ENCODE measurements at places on chromosomes 16 and 17. TPM values are rescaled to one million over a fixed set of nuclear protein-coding genes. Genes with fewer than 3 reads are reported as not detected.
A peak's percentile ranks its signal among the peaks of the same experiment; 100 is the strongest.

DNA sequence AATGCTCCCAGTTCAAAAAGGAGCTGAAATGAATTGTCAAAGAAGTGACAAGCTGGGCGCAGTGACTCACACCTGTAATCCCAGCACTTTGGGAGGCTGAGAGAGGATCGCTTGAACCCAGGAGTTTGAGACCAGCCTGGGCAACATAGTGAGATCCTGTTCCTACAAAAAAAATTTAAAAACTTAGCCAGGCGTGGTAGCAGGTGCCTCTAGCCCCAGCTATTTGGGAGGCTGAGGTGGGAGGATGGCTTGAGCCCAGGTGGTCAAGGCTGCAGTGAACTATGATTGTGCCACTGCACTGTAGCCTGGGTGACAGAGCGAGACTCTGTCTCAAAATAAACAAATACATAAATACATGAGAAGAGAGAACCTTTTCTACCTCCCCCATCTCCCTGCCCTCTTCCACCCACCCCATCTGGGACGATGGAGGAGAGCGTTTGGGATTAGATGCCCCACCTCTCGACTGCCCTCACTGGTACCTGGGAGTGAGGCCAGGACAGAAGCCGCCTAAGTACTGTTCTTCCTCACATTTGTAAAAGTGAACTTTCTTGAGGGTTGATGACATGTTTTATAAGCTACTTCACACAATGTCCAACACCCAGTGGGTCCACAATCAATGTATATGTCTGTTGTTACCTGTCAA, 2.4 kb downstream of the IL4R start:
- DNase-seq, result no peak

GRCh38 chr16:89367538-89367915, 122.8 kb downstream of the ANKRD11 start:
- peak; percentile 84 for DNase-seq

- DNase-seq, result no peak
Measured at GRCh38 chr16:30350134-30350871, 4.8 kb downstream of the CD2BP2 start.

DNA sequence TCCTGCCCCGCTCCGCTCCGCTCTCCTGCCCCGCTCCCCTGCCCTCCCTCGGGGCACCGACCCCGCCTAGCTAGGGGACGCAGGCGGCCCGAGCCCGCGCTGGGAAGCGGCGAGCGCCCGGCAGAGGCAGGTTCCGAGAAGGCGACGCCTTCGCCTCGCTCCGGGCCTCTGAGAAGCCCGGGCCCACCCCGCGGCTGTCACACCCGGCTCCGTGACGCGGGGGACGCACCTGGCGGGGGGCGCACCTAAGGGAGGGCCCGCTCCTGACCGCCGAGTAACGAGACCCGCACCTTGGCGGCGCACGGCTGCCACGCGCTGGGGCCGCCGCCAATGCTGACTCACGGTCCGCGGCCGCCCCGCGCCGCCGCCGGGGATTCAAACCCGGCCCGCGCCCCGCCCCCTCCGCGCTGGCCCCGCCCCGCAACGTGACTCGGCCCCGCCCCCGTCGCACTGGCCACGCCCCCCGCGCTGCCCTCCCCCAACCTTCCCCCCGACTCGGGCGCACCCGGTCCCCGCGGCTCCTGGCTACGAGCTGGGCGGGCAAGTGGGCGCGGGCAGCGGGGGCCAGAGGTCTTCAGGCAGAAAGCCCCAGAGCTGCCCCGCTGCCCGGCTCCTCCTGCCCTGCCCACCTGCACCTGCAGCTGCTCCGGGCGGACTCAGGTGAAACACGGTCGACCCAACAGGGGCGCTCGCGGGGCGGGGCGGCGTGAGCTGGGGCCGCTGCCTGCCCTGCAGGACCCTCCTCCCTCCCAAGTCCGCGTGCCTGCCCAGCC, 27.8 kb downstream of the GNPTG start:
- peak; percentile 34 for DNase-seq

DNA sequence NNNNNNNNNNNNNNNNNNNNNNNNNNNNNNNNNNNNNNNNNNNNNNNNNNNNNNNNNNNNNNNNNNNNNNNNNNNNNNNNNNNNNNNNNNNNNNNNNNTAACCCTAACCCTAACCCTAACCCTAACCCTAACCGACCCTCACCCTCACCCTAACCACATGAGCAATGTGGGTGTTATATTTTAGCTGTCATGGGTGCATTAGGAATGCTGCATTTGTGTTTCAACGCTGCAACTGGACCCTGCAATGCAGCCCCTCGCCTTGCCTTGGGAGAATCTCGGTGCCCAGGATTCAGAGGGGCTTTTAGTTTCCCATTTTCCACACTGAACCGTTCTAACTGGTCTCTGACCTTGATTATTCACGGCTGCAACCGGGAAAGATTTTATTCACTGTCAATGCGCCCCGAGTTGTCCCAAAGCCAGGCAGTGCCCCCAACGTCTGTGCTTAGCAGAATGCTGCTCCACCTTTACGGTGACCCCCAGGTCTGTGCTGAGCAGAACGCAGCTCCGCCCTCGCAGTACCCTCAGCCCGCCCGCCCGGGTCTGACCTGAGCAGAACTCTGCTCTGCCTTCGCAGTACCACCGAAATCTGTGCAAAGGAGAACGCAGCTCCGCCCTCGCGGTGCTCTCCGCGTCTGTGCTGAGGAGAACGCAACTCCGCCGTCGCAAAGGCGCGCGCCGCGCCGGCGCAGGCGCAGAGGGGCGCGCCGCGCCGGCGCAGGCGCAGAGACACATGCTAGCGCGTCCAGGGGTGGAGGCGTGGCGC, 43.3 kb downstream of the POLR3K start:
- no peak for DNase-seq

DNA sequence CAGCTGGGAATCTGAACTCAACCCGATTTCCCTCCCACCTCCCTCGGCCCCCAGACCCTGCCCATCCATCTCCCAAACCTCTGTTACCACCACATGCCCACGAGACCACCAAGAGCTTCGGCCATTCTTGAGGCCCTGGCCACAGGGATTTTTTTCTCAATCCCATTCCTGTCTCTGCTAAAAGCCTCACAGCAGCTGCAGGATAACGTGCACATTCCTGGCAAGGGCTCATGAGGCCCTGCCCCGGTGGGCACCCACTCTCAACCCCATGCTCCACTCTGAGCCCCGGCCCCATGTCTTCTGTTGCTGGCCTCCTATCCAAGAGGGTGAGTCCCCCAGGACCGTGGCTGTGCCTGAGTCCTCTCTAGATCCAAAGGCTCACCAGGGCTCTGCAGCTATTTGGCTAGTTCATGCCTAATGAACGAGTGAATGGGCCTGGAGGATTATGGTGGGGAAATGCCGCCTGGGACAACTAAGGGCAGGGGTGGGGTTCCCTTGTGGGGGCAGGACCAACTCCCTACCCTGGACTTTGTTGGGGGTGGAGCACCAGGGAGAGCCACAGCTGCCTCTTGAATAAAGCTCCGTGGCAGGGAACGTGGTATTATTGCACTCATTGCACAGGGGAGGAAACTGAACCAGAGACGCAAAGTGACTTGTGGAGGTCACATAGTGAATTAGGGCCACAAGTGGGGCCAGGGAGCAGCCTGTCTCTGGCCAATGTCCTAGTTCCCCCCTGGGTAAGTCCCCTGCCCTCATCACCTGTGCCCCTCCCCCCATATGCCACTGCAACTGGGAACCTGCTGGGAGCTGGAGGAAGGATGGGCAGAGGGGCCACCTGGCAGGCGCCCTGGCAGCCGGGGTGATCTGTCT, 113.8 kb upstream of the SMURF2 start:
- peak; percentile 39 for DNase-seq

DNA sequence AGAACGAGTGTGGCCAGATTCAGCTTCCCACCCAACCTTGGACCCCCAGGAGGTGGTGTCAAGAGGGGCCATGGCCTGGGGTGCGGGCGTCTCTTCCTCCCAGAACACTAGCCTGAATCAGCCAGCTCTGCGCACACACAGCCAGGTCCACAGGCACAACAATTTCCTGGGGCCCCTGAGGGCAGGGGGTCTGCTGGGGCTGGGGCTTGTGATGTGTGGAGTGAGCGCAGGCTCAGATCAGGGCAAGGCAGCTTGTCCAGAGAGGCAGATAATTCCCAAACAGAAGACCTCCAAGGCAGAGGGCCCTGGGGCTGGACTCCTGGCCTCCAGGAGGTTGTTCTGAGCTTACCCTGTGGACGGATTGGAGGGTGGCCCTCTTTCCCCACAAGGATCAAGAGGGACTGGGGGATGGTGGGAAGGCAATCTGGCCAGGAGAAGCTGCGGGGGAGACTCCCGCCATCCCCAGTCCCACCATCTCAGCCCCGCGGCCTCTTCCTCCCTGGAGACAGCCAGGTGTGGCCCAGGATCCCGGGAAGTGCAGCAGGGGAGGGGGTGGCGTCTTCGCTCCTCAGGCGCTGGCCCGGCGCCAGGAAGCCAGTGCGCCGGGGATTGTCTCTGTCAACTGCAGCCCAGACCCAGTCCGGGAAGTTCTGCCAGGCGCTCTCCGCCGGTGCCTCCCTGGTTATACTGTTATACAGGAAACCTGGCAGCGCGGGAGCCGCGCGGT, 52.0 kb upstream of the AMZ2 start:
- DNase-seq, result no peak

GRCh38 chr17:27462714-27463113, 6.5 kb downstream of the KSR1 start:
- no peak for DNase-seq

GRCh38 chr17:29761040-29761761, 138.5 kb upstream of the CORO6 start:
- DNase-seq, result peak; percentile 85

DNA sequence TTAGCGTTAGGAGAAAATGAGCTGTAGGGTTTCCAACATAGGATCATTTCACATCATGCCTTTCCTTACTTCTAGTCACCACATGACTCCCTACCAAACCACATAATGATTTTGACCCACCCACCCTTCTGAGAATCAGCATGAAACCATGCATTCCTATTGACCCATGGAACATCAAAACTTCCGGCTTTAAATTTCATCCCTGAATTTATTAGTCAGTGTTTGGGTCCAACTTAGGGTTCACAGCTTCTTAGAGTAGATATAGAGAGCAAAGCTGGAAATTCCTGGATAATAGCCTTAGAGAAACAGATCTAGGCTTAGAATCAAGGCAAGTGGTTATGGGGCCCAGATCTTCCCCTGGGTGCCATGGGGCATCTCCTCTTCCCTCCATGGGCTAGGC, 162.6 kb downstream of the TOX3 start:
- no peak for DNase-seq

GRCh38 chr17:33292981-33293867, at the start of gene ASIC2:
TSS of gene ASIC2 (minus strand) at chr17:33293295.
- DNase-seq, result no peak

GRCh38 chr16:84931506-84931905, 79.8 kb downstream of the ZDHHC7 start:
- DNase-seq, result no peak

- peak; percentile 61 for DNase-seq
Measured at GRCh38 chr17:2222901-2223616, 80.5 kb downstream of the SMG6 start.

DNA sequence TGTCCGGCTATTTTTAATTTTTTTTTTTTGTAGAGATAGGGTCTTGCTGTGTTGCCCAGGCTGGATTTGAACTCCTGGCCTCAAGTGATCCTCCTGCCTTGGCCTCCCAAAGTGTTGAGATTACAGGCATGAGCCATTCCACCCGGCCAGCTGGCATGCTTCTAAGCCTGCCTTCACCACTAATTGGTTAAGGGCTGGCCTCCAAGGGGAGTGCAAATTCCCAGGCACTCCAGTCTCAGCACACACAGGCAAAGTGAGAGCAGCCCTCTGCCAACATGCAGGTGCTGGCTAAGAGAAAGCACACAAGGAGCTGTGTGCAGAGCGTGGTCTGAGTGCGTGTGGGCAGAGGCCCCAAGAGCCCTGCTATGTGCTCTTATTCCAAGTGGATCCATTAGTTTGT, 149.8 kb upstream of the HS3ST2 start:
- no peak for DNase-seq

- no peak for DNase-seq
Measured at GRCh38 chr16:67431775-67432505, 1.0 kb downstream of the HSD11B2 start.

- peak; percentile 84 for DNase-seq
Measured at GRCh38 chr17:16322636-16323035, 30.6 kb downstream of the CENPV start.

- no peak for DNase-seq
Measured at GRCh38 chr17:10075919-10076318, 122.5 kb downstream of the GAS7 start.

- DNase-seq, result no peak
Measured at GRCh38 chr16:19294156-19294649, 8.7 kb downstream of the CLEC19A start.

DNA sequence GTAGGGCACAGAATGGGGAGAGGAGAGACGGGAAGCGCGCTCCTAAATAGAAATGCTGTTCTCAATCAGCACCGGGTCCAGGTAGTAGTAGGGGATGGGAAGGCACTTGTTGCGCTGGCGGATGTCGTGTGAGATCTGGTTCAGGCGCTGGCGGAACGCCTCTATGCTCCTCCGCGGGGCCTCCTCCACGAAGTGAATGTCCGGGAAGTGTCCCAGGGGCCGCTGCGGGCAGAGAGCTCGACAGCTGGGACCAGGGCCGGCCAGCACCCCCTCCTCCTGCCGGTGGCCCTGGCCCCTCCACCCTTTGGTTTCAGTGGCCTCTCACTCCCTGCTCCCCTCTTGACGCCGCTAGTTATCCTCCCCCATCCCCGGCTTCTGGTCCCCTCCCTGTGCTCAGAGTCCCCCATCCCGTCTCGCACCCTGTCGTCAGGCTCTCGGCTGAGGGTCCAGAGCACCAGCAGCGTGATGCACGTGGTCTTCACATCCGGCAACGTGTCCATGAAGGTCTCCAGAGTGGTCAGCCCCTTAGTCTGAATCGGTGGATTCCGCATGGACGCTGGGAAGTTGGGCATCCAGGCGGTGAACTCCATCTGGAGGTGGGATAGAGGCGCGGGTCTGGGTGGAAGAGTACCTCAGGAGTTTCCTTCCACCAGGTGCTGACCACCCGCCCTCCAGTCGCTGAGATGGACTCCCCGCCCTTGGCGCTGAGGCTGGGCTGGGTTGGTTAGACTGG, 14.6 kb downstream of the ALOX12B start:
- DNase-seq, result no peak

KRTAP9-4 gene
- not detected for total RNA-seq

CORO1A gene
- 5.0 TPM for total RNA-seq

EVI2A gene
- 53.9 TPM for total RNA-seq

ZSCAN10 gene
- total RNA-seq, result not detected

ZFPM1 gene
- total RNA-seq, result 2.2 TPM

SCN4A gene
- 0.06 TPM for total RNA-seq

SPSB3 gene
- total RNA-seq, result 24.2 TPM

NOTUM gene
- 0.90 TPM for total RNA-seq

GLTPD2 gene
- not detected for total RNA-seq

WRAP53 gene
- 18.2 TPM for total RNA-seq

GINS3 gene
- total RNA-seq, result 15.5 TPM

Data from LHCN-M2 (cell line).